ENCODE measurements at places on chromosomes 5 and 9. TPM values are rescaled to one million over a fixed set of nuclear protein-coding genes. Genes with fewer than 3 reads are reported as not detected.

Gene TBC1D13
- total RNA-seq = 6.4 TPM

Gene CYLC2
- not detected for total RNA-seq

Gene OTULINL
- 4.4 TPM for total RNA-seq

Gene PRDM9
- total RNA-seq = not detected

Gene ZFP2
- total RNA-seq = not detected

Gene LURAP1L
- 0.98 TPM for total RNA-seq

Gene CSNK1A1
- 245 TPM for total RNA-seq

Gene DIAPH1
- total RNA-seq = 29.1 TPM

Gene FLT4
- not detected for total RNA-seq

Gene GRM6
- total RNA-seq = not detected

Gene CEP120
- 19.2 TPM for total RNA-seq

Gene CRHBP
- total RNA-seq = 0.29 TPM

Gene TTC23L
- 0.20 TPM for total RNA-seq

Gene CDH9
- total RNA-seq = not detected

Gene COL23A1
- total RNA-seq = 0.39 TPM

Gene IFNB1
- not detected for total RNA-seq

Gene REEP5
- 37.3 TPM for total RNA-seq

Gene SHOC1
- not detected for total RNA-seq

Gene ADAMTS12
- 31.7 TPM for total RNA-seq
